ENCODE measurements at places on chromosomes 5 and 9.

GRCh38 chr9:68533678-68534077 is 7.0 kb downstream of the TMEM252 start:
- no peak for DNase-seq

- no peak for DNase-seq
Measured at GRCh38 chr9:96779089-96779488, 1.2 kb upstream of the ZNF510 start.

- no peak for DNase-seq
Measured at GRCh38 chr9:75152416-75152815, 64.1 kb downstream of the OSTF1 start.

- no peak for DNase-seq
Measured at GRCh38 chr9:17589771-17590170, 10.9 kb downstream of the SH3GL2 start.

DNA sequence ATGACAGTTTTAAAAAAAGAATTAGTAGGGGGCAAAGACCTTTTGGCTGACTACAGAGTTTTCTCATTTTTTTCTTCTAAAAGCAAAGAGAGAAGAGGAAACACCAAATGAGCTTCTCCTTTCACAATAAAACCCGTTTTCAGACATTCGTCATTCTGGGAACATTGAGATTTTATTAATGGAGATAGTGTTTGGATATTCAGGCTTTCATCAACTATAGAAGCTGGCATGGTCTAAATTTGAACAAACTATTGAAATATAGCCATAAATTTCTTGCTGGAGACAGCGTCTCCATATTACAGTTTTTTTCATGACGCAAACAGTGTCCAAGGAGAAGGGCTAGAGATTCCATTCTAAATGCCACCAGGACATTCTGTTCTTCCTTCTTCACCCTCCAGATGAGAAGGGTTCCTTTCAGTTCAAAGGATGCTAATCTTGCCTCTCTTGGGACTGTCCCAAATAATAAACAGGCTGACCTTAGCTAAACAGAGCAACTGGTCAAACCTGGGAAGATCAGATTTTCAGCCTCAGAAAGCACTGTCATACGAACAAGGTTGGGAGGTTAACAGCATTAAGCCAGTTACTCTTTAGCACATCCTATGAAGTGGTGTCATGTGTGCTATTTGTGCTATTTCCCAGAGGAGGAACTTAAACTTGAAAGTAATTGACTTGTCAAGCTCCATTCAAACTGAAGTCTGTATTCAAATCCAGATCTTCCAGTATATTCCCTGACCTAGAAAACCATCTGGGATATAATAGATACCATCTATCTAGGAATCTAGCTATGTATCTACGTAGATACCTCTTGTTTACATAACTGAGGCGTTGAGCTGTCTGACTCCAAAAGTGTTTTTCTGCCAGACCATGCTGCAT is 125.6 kb downstream of the LPAR1 start:
- no peak for DNase-seq

DNA sequence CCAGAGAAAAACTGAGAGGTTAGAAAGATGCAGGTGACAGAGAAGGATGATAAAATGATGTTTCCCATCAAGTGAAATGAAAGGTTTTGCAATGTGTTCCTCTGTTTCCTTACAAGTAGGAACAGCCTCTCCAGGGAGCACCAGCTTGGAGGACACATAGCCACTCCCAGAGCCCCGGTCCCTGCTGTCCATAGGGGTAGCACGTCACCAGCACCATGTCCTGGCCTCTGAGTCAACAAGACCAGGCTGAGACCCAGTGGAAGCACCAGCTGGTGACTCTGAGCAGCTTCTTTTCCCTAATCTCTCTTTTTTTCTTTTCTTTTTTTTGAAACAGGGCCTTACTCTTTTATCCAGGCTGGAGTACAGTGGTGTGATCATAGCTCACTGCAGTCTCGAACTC is 19.4 kb upstream of the HMCN2 start:
- no peak for DNase-seq

GRCh38 chr5:138719811-138720210 is 33.4 kb upstream of the CTNNA1 start:
- no peak for DNase-seq

GRCh38 chr5:472076-472655 is 29.2 kb downstream of the EXOC3 start:
- no peak for DNase-seq

DNA sequence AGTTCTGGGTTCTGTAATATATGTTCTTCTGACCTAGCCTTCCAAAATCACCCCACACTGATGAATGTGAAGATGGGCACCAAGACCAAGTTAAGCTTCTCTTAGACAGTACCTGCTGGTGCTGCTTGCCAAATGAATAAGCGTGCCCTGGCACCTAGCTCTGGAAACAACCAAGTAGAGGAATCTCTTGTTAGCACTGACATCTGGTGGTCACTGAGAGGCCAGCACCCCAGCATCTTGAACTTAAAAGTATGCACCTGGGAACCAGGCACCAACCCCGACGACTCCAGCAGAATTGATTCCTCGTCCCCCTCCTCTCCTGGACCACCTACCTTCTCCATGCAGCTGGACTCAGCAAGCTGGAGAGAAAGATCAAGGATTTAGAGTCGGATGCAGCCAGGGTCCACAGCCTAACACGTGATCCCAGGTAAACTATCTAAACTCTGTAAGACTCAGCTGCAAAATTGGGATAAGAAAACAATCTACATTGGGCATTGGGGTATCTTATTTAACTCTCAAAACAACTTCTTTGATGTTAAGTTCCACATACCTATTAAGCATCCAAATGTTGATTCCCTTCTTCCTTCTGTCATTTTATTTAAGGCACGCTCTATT is 89.8 kb downstream of the SLC1A3 start:
- DNase-seq, result no peak

DNA sequence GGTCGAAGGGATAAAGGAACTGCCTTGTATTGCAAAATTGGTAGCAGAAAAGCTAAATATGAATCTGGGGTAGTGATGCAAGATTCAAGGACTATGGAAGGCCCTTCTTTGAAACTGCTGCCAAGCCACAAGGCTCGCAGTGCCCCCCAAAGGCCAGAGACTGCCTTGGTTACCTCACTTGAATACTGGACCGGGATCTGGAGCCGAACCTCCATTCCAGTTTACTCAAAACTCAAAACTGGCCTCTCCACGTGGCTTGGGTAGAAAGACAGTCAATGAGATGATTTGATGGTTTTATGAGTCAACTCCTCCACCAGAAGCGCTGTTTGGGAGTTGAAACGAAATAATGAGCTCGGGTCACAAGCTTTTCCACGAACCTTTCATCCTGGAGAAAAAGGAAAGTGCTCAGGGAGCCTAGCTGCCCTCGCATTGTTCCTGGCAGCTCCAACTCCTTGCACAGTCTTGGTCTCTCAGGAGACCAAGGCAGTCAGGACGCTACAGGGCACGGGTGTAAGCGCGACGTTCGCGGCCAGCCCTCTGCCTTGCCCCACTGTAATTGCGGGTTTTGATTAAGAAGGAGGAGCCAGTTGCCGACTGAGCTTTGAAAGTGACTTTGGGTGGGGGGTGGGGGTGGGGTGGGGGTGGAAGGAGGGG is 2.8 kb downstream of the ST8SIA4 start:
- DNase-seq, result no peak

- no peak for DNase-seq
Measured at GRCh38 chr9:122058709-122059108, 34.4 kb downstream of the TTLL11 start.

- no peak for DNase-seq
Measured at GRCh38 chr5:34820593-34820992, 18.4 kb upstream of the TTC23L start.

DNA sequence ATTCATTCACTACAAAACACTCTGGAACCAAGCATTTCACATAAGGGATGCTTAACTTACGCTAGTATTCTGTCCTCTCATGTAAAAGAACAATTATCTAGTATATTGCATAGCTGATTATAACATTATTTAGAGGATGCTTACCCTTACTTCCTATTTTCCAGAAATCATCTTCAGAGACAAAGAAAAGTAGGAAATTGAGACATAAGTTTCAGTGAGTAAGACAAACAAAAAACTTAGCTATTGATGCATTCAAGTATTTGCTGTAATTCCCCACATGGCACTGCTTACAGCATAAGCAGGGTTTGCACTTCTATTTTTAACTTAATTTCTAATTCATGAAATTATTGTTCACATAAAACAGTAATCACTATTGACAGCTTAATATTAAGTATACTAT is 104.8 kb upstream of the SREK1 start:
- DNase-seq, result no peak

- DNase-seq, result no peak
Measured at GRCh38 chr9:35605351-35606137, 482 bp downstream of the TESK1 start.

DNA sequence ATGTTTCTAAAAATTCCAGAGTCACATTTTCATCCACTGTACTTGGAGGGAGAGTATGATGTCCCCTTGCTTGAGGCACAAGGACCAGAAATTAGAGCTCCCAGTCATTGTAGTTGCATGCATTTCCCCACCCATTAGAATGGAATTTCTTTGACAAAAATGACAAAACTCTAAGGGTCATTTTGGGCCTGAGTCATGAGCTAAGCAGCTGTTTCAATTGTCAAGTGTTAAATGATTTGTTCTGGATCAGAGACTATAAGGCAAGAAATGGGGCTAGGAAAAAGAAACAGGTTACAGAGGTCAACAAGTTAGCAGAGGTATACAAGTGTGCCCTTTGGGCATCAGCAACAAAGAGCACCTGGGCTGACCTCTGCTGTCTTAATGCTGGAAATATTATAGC is 131.2 kb upstream of the IQGAP2 start:
- no peak for DNase-seq

- no peak for DNase-seq
Measured at GRCh38 chr9:83628540-83628939, 5.6 kb downstream of the IDNK start.

DNA sequence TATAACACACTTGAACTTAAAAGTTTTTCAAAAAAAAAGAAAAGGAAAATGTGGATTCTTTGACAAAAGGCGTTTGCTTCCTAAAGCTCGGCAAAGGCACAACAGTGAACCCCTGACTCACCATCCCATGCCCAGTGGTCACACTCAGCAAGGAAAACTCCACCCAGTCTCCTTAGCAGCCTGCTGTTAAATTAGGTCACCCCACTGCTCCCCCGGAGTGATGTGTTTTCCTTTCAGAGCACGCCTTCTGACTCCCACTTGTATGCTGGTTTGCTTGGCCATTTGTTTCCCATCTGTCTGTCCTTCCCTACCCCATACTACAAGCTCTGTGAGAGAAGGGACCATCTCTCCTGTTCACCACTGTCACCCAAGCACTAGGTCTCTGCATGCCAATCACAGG is 23.8 kb downstream of the RETREG1 start:
- no peak for DNase-seq

GRCh38 chr5:136615251-136616119 is 250.1 kb upstream of the TRPC7 start:
- DNase-seq, result no peak

DNA sequence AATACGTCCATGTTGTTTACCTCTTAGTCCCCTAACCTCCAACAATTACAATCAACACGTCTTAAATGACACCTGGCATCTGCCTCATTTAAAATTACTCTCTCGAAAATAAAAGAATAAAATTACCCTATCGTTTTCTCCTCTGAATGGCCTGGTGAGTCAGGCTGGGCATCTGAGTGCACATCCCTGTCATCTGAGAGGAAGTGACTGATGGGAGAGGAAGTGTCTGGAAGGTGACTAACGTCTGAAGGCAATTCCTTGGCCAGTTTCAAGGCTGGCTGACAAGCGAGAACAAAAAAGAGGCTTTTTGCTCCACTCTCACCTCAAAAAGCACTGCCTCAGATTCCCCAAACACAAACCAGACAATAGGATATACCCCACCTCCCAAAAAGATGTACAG is 57.7 kb downstream of the MAPKAP1 start:
- DNase-seq, result no peak

GRCh38 chr5:3155717-3156116 is 404.2 kb upstream of the IRX2 start:
- DNase-seq, result no peak

DNA sequence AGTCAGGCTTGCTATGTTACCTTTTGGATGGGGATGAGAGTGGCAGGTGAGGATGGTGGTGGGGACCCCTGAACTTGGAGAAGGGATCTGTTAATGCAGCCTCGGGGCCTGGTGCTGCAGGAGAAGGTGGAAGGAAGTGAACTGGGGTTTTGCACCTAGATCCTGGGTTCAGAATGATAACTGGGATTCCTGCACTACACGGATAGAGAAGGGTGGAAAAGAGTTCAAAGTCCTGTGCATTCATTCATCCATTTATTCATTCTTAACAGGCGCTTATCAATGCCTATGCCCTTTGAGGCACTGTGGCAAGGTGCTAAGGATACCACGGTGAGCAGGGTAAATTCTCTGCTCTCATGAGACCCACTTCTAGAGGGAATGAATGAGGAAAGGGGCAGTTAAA is 41.7 kb upstream of the TJP2 start:
- no peak for DNase-seq

DNA sequence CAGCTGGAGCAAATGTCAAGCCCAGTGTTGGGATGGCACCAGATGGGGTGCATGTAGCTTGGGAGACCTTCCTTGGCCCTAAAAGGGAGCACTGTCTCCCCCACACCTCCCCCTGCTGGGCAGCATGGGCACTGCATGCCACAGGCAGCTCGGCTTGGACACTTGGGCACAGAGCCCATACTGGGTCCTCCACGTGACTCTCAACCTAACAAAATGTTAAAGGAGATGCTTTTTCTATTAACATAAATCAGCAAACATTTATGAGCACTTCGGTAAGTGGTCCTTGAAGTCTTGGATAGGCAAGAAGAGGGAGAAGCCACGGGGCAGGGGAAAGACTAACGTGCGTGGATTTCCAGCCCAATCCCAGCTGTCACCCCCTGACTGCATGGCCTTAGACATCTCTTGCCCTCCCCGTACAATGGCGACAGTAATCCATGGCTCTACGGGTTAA is 23.9 kb upstream of the MAPK9 start:
- peak; percentile 55 for DNase-seq

GRCh38 chr5:43514471-43514815 is 505 bp downstream of the C5orf34 start:
- no peak for DNase-seq

DNA sequence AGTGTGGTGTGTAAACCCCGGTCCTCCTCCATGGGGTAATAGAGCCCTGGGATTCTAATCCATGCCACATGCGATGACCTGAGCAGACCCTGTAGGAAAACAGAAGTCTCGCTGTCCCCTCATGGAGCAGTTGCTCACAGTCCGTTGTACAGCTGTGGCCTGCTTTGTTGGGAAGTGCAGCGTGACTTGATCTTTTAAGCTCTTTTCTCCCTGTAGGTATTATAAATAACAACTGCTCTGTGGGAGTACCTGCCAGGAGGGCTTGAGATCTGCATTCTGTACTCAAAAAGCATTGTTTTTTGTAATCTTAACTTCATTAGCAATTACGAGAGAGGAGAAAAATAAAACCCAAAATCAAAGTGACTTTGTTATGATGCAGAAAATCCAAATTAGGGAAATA is 17.3 kb downstream of the MEGF10 start:
- DNase-seq, result no peak

Measured in hippocampal formation (tissue), 2 donors.